ENCODE measurements at places on chromosomes 1 and 21.

- no peak for DNase-seq
Observed at GRCh38 chr1:39623053-39623452, 16.4 kb downstream of the HEYL start.

DNA sequence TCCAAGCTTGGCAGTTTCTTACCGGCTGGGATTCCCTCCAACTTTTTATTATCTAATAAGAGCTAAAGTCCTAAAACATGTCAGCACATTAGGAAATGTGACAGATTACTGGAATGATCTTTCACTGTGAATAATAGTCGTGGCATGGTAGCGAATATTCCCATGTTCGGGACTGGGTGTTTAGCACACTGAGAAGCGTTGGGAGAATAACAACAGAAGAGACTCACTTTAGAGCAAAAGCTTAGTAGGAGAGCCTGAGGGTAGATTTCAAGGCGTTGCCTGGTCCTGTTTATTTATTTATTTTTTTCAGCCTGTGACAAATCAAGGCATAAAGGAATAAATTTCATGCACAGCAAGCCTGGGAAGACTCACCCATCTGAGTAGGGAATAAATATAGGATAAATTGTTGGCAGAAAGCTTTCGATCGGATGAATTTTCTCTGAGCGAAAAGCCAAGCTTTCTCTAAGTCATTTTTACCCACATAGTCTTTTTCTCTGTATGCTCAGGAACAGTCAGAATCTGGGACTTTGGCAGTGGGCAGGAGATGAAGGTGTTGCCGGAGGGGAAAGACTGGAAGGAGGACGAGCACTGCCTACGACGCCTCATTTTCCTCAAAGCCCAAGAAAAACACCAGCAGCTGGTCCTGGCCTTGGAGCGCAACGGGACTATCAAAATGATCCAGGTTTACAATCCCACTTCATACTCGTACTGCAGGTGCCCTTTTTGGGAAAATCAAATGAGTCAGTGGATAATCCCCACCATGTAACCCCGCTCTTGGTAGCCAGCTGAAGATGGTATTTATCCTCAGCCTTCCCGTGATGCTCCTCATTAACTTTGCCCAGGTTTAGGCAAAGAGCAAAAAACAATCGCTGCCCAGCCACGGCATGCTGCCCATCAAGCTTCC, 97.2 kb downstream of the WDR64 start:
- DNase-seq: no peak

- no peak for DNase-seq
Observed at GRCh38 chr1:159943278-159943640, 2.2 kb downstream of the IGSF9 start.

DNA sequence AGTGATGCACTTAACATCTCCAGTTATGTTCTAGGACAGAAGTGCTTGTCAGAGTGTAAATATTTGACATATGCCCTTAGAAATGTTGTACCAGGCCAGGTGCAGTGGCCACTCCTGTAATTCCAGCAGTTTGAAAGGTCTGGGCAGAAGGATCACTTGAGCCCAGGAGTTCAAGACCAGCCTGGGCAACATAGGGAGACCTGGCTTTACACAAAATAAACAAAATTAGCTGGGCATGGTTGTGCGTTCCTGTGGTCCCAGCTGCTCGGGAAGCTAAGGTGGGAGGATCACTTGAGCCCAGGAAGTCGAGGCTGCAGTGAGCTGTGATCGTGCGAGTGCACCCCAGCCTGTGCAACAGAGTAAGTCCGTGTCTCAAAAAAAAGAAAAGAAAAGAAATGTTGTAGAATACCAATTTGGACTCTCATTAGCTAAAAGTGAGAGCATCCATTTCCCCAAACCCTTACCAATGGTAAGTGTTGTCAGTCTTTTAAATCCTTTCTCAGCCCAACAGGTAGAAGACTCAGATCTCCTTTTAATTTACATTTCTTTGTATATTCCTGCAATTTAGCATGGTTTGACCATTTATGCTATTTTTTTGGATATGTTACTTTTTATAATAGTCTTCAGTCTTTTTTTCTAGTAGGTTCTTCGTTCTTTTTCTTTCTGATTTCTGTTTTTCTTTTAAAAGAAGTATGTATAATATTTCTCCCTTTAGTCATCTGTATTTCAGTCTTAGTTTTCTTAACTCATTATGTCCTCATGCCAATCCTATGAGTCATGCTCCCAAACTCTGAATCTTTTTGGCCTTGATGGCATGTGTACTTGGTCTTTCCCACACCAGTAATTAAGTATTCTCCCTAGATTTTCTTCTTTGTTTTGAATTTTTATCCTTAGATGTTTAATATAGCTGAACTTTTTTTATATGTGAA, 74.4 kb downstream of the CAMTA1 start:
- no peak for DNase-seq

DNA sequence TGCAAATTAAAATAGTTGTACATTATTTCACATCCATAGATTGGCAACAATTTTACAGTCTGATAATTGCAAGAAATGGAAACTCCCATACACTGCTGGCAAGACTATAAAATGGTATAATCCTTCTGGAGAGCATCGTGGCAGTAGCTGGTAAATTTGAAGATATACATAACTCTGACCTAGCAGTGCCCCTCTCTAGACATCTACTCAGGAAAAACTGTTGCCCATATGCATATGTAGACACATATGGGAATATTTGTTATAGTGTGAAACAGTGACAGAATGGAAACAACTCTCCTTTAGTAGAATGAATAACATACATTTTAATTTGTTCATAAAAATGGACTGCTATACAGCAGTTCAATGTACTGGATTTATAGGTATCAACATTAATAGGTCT, 177.2 kb downstream of the PHTF1 start:
- no peak for DNase-seq

DNA sequence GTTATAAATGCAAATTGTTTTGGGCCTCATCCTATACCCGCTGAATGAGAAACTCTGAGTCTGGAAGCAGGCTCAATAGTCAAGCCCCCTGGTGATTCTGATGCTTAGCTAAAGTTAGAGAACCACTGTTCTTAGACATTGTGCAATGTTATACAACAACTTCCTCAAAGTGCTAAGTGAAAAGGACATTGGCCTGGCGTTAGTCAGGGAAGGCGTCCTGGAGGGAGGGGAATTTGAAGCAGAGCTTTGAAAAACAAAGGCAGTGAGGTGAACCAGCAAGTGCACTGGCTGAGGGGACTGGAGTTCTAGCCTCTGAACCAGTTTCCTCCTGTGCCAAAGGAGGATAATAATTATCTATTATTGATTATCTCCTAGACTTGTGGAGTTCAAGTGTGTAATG, 5.1 kb downstream of the CD1D start:
- DNase-seq: no peak

- DNase-seq: no peak
Observed at GRCh38 chr21:34969423-34970166, 79.5 kb downstream of the RUNX1 start.

- no peak for DNase-seq
Observed at GRCh38 chr1:117534995-117535467, 70.8 kb upstream of the TENT5C start.

GRCh38 chr1:197958438-197959305, 41.5 kb downstream of the LHX9 start:
- DNase-seq: no peak

GRCh38 chr21:46104104-46104503, 6.2 kb downstream of the COL6A2 start:
- no peak for DNase-seq

GRCh38 chr1:111242805-111243523, 15.5 kb downstream of the CHI3L2 start:
- no peak for DNase-seq

- DNase-seq: no peak
Observed at GRCh38 chr1:36207339-36207738, 16.9 kb upstream of the THRAP3 start.

DNA sequence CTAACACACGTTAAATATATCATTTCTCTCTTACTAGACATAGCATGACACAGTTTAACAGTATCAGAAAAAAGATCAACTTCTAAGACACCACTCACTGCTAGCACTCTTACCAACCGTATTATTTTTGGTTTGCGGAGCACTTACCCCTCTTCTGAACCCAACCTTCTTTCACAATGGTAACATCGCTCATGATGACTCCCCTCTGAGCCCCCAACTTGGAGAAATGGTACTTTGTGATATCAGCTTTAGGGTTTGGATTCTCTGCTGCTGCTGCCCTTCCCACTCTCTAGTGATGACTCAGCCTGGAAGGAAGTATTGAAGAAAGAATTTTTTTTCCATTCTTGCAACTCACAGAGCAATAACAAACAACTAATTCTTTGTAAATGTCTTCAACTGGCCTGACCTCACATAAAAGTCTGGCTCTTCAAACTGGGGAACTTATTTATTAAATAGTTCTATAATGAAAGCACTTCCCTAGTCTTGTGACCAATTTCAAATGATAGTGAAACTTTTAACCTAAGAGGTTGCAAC, 7.0 kb downstream of the AKT3 start:
- DNase-seq: peak; percentile 71

DNA sequence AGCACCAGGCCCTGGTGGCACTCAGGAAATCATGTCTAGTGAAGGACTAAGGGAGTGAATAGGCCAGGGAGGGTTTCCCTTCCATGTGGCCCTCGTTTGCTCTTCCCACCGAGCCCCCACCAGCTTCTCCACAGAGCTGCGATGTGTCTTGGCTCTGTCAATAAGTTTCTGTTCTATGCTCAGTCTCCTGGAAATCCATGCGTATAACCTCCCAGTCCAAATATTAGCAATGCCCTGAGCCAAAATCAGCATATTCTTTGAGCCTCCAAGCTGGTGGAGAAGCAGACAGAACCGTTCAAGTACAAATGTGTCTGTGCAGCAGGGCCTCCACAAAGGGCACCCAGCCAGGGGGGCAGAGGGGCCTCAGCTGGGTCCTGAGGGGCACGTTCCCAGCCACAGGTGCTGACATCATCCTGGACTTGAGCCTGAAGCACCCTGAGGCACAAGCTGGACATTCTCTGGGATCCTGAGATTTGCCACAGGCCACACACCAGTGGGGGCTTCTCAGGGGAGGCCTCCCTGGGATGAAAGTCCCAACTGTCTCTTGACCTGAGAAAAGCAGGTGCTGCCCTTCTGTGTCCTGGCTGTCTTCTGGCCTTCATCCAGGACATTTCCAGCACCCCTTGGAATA, 350.5 kb upstream of the VAMP3 start:
- DNase-seq: no peak

- no peak for DNase-seq
Observed at GRCh38 chr1:41242342-41243078, 404 bp upstream of the SCMH1 start.

GRCh38 chr1:32893198-32894018, 7.1 kb downstream of the HPCA start:
- no peak for DNase-seq

- no peak for DNase-seq
Observed at GRCh38 chr1:230403442-230403841, 22.7 kb downstream of the PGBD5 start.

DNA sequence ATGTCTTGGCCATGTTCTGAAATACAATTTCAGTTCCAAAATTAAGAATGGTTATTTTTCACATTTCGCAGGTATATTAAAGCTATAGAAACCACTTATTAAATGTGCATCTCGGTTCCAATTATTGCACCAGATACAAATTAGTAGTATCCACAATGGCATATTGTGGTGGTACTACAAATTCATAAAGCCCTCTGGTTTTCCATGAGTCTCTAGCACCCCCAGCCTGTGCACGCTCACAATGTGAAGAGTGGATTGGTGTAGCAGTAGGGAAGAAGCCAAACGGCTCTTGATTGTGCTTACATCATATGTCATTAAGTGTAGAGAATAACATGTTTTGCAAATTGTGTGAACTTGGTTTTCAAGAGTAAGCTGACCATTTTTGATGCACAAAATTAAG, 1.9 kb upstream of the BRINP3 start:
- no peak for DNase-seq

DNA sequence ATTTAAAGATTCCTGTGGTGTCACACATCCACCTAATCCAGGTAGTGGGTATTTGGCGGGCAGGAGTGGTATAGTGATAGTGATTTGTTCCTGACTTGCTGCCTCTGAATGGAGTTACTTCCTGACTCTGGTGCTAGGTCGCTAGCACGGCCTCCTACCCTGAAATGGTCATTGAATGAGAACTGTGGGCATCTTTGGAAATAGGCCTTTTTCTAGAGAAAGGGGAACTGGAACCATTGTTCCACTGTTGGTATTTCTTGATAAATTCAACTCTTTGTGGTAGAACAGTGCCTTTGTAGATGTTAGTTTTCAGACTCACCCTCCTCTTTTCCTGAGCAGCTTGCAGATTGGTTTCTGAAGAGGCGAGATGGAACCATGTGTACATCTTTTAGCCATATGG, 1.5 kb downstream of the QSOX1 start:
- no peak for DNase-seq

- DNase-seq: no peak
Observed at GRCh38 chr1:109298666-109299557, 7.9 kb downstream of the MYBPHL start.

- no peak for DNase-seq
Observed at GRCh38 chr1:152546704-152547103, 19.9 kb downstream of the LCE3E start.

- no peak for DNase-seq
Observed at GRCh38 chr1:197466813-197467212, 198.8 kb downstream of the CRB1 start.
